ENCODE measurements at places on chromosomes 5 and 9.

GRCh38 chr9:134775081-134775951, 105.3 kb upstream of the FCN2 start:
- DNase-seq, result no peak

- DNase-seq, result no peak
These were observed 5.5 kb downstream of the GGTA1 start for GRCh38 chr9:121494192-121494591.

GRCh38 chr5:174326372-174326771, 280.9 kb downstream of the NSG2 start:
- no peak for DNase-seq

DNA sequence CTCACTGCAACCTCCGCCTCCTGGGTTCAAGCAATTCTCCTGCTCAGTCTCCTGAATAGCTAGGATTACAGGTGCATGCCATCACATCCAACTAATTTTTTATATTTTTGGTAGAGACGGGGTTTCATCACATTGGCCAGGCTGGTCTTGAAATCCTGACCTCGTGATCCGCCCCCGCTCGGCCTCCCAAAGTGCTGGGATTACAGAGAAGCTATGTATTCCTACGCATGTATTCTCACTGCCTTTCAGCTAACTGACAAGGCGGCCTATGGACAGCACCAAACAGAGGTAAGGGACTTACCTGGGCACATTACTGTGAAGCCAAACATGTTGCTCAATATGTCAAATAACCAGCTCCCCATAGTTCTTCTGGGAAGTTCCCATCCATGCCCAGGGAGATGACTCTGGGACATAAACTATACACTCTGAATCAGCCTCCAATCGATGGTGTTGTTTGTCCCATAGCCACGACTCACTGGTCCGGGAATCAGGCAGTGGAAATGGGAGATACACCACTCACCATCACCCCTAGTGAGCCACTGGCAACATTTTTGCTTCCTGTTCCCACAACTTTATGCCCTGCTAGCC, 114.6 kb downstream of the SYK start:
- no peak for DNase-seq

GRCh38 chr9:16618524-16618923, 251.9 kb downstream of the BNC2 start:
- DNase-seq, result no peak

DNA sequence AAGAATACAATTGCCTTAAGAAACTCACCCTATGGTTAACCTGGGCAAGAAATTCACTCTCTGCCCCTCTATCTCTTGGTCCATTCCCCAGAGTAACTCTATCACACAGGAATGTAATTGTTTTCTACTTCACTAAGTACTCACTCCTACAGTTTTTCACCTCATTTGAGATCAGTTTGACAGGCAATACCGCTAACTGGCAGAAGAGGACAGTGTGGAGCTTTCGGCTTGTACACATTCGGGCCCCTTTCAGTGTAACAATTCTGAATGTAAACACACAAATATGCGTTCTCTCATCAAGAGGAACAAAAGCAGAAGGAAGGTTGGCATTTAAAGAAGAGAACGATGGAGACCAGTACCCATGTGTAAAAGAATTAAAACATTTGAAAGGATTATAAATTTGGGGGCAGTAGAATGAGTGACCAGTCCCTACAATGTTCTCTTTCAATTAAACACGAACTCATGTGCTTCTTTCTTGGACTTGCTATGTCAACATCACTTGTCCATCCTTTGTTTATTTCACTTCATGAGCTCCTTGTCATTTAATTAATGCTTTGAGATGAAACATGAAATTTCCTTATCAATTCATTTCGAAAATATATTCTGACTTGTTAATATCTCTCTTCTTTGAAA, 188.5 kb upstream of the GRAMD2B start:
- no peak for DNase-seq
